NCI-H2107 (cell line): ENCODE measurements at places on chromosomes 11 and 22.

- no peak for DNase-seq
Observed at GRCh38 chr11:2551131-2551530, 106.3 kb downstream of the KCNQ1 start.

GRCh38 chr11:75430714-75431532, 2.1 kb downstream of the KLHL35 start:
- no peak for DNase-seq

GRCh38 chr22:46581538-46582244, 38.5 kb upstream of the GRAMD4 start:
- no peak for DNase-seq

GRCh38 chr11:61586792-61587430, 6.0 kb upstream of the SYT7 start:
- no peak for DNase-seq

DNA sequence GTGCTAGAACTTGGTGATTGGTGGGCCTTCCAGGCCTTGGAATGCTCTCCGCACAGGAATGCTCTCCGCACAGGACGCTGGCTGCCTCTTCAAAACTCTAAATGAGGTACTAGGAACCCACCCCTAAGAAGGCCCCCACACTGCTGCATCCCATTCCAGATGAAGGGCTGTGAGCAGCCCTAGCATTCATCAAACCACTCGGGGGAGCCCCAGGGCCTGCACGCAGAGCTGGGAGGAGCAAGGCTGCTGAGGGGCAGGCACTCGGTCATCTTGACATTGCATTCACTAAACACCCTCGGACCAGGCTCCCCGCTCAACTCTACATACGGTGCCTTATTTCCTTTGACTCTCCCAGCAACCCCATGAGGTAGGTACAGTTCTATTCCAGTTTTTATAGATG, 49.2 kb upstream of the EMID1 start:
- DNase-seq, result no peak

- DNase-seq, result no peak
Observed at GRCh38 chr11:2526808-2527381, 82.1 kb downstream of the KCNQ1 start.

DNA sequence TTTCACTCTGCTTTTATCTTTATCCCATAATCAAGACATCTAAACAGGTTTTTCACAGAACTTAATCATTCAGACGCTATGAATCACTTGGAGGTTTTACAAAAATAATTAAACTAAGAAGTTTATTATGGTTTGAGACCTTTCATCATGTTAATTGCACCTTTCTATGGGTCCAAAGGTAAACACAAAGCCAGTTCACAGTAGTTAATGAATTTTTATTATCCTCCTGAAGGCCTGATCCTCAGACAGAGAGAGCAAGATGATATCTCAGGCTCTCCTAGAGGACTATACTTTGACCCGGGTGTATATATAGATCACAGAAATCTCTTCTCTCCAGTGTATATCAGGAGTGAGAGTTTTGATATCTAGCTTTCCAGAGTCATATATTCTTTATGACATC, 1044.3 kb upstream of the RAG2 start:
- no peak for DNase-seq

GRCh38 chr11:80163441-80163840, 722.6 kb upstream of the TENM4 start:
- no peak for DNase-seq

DNA sequence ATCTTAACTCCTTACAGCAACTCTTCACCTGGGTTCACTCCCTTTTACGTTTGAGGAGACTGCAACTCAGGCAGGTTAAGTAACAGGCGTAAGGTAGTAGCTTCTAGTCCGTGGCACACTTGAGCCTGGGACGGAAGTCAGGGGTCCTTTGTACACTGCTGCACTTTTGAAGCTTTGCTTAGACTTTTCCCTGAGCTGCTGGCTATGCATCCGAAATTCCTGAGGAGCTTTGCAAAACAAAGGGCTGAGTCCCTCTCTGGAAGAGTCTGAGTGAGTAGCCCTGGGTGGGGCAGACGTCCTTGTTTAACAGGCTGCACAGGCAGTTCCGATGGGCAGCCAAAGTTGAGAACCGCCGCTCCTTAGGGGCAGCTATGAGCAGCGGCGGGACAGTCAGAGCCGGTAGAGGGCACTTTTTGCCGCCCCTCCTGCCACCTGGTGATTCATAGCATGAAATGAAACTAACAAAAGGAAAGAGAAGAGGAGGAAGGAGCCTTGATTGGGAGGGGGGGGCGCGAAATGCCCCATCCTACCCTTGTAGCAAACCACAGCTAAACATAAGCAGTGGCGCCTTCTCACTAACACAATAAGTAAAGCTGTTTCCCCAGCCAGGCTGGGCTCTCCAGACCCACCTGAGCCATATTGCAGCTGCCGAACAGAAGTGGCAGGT, 1.4 kb downstream of the TMEM109 start:
- DNase-seq, result no peak

DNA sequence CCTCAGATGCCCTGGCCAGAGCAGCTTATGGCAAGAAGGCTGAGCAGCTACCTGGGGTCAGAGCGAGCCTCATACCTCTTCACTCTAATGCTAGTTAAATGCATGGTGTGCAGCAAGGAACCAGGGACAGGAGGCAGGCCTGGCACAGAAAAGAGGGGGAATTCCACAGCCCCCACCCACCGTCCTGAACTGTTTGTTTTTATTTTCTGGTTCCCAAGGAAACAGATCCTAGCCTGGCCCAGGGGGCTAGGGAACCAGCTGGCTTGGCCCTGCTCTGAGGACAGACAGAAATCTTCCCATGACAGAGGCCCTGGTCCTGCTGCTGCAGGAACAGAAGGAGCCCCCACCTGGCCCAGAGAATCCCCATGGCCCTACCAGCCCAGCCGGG, 40.4 kb downstream of the SLCO2B1 start:
- DNase-seq, result no peak

DNA sequence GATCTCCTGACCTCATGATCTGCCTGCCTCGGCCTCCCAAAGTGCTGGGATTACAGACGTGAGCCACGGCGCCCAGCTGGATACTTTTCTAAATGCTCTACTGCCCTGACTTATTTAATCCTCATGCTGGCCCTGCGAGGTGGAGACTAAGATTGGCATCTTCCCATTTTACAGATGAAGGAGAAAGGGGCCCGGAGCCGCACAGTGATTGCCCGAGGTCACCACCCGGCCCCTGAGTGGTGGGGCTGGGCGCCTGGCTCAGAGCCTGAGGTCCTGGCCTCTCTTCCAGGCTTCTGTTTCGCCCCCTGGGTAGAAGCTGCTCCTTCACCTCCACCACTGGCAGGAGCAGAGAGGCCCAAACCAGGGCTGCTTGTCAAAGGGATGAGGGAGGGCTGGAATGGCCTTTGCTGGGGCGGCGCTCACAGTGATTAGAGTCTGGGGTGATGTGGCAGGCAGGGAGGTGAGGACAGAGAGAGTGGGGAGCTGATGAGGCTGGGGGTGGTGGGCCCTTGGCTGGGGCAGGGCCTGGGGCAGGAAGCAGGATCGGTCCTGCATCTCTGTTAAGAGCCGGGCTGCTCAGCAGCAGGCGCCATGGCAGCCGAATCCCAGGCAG, 15.4 kb upstream of the MPPED1 start:
- no peak for DNase-seq

DNA sequence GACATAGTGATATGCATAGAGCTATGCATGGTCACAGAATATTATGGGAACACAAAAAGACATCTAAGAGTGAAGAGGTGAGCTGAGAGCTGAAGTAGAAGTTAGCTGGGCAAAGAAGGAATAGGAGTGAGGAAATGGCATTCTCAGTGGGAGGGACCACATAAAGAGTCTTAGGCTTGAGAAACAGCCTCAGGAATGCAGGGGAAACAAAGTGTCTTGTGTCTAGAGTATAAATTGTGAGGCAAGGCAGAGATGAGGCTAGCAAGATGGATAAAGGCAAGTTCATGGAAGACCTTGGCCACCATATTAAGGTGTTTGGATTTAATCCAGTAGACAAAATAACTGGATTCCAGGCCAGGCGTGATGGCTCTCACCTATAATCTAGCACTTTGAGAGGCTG, 40.6 kb upstream of the CRTAM start:
- DNase-seq, result no peak

DNA sequence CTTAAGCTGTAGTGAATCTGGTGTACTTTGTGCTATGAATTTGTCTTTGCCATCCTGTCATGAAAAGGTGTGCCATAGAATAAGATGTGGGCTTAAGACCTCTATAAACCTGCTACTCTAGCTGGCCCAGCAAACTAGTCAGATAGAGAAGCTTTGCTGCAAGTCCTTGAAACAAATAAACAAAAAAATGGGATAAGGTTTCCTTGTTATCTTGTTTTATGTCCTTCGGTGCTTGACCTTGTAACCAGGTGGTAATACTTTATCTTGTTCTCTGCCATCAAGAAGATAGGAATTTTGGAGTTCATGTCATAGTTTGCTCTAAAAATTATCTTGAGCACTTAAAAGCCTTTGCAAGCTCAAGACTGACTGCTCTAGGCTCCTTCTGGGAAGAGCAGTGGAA, 14.3 kb upstream of the TMEM86A start:
- no peak for DNase-seq

DNA sequence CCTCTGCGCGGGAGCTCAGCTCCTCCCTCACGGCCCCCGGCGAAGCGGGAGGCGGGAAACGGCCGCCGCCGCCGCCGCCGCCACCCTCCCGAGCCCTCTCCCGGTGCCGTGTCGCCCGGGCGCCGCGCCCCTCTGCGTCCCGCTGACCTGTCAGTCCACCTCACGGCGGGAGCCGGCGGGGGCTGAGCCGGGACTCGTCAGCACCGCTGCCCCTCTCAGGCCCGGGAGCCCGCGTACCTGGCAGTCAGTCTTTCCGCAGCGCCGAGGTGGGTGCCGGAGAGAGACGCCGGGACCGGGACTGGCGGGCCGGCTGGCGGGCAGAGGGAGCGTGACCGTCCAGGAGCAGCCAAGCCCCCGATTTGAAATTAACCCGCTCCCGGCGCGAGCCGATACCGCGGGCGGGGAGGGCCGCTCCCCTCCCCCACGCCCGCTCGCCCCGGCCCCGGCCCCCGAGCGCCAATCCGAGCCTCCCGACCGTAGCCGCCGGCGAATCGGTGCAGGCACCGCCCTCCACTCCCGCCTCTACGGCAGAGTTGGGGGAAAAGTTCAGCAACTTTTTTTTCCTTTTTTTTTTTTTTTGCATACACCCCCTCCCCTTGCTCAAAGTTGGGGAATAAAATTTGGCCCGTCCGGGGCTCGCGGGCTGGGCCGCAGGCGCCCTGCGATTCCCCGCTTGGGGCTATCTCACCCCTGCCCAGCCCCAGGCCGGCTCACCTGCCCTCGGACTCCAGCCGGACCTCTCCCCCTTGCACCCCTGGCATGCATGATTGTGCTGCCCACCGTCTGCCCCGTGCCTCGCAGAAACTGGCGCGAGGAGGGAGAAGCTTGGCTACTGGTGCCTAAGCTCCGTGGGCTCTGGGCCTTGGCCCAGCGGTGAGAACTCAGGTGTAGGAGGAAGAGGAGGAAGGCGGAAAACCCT, 774 bp upstream of the E2F8 start:
- no peak for DNase-seq
